ENCODE measurements at places on chromosomes 2 and 18. TPM values are rescaled to one million over a fixed set of nuclear protein-coding genes. Genes with fewer than 3 reads are reported as not detected.
A peak's percentile ranks its signal among the peaks of the same experiment; 100 is the strongest.

The SUMO1 gene
- polyA plus RNA-seq: 70.9 TPM

The RFX8 gene
- polyA plus RNA-seq: 0.53 TPM

The CXCR1 gene
- polyA plus RNA-seq: 1.4 TPM

The ACP1 gene
- 80.8 TPM for polyA plus RNA-seq

The DNAJC5G gene
- not detected for polyA plus RNA-seq

The PTPRN gene
- polyA plus RNA-seq: 0.07 TPM

The STARD6 gene
- polyA plus RNA-seq: 0.14 TPM

The SDC1 gene
- 1,215 TPM for polyA plus RNA-seq

The CDH2 gene
- polyA plus RNA-seq: not detected

The WDR75 gene
- 29.5 TPM for polyA plus RNA-seq

The KLF7 gene
- 32.7 TPM for polyA plus RNA-seq

DNA sequence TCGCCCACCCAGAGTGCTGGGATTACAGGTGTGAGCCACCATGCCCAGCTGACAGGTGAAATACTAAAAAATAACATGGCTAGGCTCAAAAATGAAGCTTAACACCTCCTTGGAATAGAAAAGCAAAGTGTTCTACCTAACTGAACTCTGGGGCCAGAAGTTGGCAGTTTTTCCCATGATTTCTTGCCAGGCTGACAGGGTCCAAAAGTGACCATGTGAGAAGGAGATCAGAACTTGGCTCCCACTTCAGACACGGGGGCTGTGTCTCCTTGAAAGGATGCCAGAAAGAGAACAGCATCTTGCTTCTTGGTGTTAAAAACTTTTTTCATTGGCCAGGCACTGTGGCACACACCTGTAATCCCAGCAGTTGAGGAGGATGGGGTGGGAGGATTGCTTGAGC, 47.0 kb downstream of the BMPR2 start:
- DNase-seq: no peak

- DNase-seq: peak; percentile 92
Observed at GRCh38 chr2:172195836-172196376, 93.2 kb upstream of the DLX2 start.

GRCh38 chr2:85649201-85650190, 18.5 kb downstream of the SFTPB start:
- no peak for DNase-seq

DNA sequence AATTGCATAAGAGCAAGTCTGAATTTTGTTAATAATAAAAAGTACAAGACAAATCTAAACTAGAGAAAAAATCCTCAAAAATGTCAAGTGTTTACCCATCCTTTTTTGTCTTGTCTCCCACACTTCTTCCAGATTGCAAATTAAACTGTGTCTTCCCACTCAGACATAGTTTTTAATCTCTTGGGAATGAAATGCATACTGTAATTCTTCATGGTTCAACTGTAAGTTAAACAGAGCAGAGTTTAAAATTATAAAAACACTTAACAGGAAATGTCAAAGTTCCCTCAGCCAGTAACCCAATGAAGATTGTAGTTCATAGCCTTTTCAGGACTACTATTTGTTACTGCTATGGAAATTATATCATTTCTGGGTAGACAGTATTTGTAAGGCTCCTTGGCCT, 171.8 kb downstream of the UBE2E3 start:
- DNase-seq: no peak

DNA sequence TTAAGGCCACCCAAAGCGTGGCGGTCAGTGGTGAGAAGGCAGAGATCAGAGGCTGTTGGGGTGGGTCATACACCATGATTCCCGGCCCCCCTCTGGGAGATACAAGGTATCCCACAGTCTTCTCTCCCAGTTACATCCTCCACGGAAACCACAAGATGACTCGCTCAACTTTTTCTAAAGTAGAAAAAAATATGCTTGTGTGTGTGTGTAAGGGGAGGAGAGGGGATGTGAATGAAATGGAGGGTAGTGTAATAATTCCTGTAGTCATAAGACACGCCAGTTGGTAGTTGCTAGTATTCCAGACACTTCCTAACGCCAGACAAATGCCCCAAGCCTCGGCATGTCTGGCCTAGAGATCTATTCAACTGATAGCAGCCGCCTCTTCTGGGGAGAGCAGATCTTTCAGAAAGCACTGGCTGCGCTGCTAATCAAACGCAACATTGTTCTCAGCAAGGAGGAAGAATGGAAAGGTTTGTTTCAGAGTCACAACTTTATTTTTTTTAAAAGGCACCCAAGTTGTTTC, 143.5 kb downstream of the TGIF1 start:
- peak; percentile 96 for DNase-seq

DNA sequence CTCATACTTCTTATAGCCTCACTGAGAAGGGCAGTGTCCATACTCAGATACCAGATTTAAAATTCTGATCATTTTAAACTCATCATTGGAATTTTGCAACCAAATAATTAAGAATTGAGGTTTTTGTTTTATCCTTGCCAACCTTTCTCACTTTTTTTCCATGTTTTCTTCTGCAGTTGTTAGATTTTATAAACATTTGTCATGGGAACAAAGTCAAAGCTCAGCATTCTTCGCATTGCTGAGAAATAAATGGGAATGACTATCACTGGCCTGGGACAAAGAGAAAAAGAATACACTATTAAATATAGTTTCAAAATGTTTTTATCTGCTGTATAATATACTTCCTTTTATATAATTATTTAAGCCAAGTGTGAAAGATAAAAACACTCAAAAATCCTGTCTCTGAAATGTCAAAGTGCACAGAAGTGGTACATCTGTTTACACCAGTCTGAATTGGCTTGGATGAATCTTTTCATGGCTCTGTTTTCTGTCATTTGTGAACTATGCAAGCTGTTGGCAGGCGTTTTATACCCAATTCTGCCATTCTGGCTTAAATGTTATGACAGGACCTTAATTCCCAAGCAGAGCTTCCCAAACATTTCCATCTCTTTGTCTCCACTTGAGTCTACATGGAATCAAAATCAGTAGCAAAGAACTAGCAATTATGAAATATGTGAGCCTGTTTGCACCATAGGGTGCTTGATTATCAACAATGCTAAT, 249.3 kb upstream of the SYT4 start:
- no peak for DNase-seq

GRCh38 chr2:233882353-233882752, 14.2 kb upstream of the MSL3B start:
- no peak for DNase-seq

DNA sequence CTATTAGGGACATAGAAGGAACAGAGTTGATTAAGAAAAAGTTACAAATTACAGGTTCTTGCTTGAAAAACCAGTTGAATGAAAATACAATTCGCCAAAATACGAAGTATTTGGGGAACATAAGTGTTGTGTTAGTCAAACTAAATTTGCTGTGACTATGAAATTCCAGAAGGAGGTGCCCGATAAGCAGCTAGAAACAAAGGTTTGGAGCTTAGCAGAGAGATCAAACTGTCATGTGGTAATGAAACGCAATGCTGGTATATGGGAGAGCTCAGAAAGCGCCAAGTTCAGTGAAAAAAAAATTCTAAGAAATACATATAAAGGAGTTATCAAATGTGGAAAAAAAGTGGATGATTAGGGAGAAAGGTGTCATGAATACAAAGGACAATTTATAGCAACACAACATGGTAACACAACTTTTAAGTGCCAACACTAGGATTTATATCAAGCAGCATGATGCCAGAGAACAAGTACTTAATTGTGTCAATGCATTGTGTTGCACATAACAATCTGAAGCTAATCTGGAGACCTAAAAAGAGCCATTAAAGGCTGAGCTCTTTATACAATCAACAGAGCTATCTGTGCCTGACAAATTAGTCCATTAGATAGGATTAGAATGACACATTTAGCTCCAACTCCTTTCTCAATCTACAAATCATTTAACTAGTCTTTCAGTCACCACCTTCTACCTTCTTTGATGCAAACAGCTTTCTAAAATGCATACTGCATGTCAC, 31.2 kb downstream of the SMAD2 start:
- no peak for DNase-seq

- peak; percentile 46 for DNase-seq
Observed at GRCh38 chr2:55511508-55512124, 7.9 kb upstream of the CFAP36 start.

DNA sequence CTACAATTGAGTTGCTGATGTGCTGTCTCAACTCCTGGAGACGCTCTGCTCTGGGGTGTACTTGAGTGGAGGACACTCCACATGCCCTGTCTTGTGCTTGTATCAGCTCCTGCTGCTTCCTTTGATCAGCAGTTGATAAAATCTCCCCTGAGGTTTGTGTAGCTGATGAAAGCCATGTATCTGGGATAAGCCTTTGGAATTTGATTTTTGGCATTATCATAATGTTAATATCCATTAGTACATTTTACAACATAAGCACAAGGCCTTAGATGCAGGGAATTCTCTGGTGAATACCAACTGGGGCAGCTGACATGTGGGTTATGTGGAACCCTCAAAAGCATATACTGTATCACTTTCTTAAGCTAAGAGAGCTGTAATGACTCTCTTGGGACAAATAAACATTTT, 222.7 kb upstream of the ITGA4 start:
- DNase-seq: no peak

DNA sequence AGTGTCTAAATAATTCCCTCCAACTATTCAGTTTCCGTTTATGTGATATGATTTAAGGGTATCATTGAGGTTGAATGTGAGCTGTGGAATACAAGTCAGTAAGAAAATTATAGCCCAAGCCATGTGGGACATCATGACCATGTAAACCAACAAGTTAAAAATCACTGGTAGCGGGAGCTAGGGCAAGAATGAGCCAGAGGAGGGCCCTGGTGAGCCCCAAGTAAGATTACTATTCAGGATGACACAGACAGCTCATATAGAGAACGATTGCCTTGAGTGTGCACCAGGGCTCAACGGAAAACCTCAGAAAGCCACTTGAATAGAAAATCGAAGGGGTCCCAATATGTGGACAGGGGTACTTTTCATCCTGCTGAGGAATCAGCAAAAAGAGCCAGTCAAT, 87.8 kb upstream of the RBMS1 start:
- no peak for DNase-seq

DNA sequence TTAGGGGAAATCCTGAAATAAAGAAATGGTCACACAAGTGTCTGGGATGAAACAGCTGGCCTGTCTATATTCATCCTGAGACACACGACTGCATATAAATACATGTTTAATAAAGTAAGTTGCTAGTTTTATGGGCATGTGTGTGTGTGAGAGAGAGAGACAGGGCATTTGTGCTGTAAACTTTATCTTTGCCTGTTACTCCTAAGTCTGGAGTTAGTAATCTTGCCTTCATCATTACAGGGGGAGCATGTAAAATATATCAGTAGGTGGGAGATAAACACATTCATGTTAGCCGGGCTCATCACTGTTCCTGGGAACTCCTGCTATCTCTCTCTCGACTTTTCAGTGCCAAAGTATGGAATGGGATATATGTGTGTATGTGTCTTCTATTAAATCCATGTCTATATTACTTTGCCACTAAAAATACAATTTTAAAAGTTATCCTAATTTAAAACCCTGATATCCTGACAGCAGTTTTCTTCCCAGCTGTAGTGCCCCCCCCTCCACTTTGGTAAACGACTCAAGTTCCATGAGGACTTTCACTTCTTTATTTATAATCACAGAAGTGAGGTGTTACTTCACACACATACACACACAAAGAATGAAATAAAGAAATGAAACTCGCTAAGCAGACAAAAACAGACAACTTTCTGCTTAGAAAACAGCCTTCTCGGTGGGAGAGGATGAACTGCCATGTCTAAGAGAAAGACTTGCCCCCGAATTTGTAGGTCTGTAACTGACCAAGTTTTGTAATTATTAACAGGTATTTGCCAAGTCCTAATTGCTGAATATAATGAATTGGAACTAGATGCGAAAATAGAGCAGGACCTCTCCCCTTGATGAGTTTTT, 947 bp downstream of the ZEB2 start:
- DNase-seq: no peak

DNA sequence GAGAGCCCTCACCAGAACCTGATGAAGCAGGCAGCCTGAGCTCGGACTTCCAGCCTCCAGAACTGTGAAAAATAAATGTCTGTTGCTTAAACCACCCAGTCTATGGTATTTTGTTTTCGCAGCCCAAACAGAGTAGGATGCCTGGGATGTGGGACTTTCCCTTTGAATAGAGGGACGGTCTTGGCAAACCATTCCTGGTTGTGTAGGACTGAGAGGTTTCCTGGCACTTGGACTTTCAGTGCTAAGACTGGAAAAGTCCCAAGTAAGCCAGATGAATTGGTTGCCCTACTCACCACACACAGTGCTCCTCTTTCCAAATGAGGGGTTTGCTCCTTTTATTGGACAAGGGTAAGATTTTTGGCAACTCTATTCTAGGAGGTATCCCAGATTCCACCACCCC, 46.8 kb upstream of the ACMSD start:
- no peak for DNase-seq

DNA sequence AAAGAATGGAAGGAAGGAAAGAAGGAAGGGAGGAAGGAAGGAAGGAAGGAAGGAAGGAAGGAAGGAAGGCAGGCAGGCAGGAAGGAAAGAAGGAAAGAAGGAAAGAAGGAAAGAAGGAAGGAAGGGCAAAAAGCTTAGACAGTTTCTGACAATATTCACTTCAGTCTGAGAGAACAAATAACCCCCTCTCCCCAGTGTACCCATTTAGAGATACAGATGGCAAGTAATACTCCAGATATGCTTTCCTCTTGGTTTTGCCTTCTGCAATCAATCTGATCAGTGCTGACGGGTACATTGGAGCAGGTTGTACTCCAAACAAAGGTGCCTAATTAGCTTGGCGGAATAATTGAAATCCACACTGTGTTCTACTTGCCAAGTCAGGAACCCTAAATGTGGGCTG, 534.6 kb upstream of the TMEFF2 start:
- DNase-seq: no peak

- DNase-seq: no peak
Observed at GRCh38 chr2:233380995-233381637, 26.8 kb downstream of the DGKD start.

DNA sequence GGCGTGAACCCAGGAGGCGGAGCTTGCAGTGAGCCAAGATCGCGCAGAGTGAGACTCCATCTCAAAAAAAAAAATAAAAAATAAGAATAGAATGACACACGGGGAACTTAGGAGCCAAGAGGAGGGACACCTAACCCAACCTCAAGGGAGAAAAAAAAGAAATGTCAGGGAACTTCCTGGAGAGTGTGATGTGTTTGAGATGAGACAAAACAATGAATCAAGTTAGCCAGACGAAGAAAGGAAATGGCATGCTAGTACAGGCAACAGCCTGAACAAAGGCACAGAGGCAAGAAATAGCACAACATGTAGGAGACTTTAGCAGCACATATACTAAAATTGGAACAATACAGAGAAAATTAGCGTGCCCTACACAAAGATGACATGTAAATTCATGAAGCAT, 36.7 kb upstream of the PAPOLG start:
- peak; percentile 70 for DNase-seq

DNA sequence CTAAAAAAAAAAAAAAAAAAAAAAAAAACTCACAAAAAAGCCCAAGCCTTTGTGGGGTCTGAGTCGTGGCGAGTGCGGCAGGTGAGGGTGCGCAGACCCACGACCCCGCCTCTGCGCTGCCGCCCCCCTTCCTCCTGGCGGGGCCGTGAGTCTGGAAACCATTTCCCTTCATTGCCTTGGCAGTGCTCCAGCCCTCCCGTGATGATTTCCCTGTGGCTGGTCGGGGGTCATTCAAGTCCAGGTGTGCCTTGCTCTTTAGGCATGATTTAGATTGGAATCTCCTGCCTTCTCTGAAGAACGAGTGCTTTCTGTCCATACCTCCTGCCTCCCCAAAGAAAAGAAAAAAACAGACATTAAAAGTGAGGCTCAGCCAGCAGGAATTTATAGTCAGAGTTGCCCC, 161.8 kb downstream of the FAM210A start:
- DNase-seq: no peak
